ENCODE measurements at places on chromosomes 2 and 18.

- no peak for DNase-seq
These were observed 815 bp downstream of the CNDP1 start for GRCh38 chr18:74534981-74535649.

DNA sequence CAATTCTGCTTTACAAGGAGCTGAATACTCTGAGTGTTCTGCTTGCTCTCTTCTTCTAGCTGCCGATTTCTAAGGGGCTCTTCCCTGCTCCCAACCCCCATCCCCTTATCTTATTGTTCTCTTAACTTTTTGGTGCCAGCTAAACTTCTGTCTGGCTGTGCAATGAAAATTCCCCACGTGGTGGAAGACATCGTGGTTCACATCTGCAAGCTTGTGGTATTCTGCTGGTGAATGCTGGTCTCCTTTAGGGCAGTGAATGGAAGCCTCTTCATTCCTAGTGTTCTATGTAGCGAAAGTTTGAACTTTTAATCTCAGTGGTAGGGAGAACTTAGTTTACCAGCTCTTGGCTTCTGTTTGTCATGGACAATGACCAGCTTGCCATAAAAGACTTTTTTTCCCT is 406.0 kb upstream of the ZEB2 start:
- DNase-seq, result no peak

DNA sequence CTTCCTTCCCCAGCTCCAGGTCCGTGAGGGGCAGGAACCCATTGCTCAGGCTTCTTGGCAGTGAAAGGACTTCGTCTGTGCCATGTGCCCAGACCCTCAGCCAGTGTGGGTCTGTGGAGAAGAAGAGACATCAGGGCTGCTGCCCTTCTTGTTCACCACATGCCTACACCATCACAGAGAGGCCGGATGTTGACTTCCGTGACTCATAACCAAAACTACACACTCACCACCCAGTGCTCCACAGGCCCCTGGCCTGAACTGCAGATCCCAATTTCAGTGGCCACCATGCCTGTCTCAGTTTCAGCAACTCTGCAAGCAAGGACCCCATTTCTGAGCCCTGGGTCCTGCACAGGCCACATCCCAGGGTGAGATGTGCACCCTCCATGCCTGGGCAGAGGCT is 332.6 kb upstream of the SALL3 start:
- no peak for DNase-seq

DNA sequence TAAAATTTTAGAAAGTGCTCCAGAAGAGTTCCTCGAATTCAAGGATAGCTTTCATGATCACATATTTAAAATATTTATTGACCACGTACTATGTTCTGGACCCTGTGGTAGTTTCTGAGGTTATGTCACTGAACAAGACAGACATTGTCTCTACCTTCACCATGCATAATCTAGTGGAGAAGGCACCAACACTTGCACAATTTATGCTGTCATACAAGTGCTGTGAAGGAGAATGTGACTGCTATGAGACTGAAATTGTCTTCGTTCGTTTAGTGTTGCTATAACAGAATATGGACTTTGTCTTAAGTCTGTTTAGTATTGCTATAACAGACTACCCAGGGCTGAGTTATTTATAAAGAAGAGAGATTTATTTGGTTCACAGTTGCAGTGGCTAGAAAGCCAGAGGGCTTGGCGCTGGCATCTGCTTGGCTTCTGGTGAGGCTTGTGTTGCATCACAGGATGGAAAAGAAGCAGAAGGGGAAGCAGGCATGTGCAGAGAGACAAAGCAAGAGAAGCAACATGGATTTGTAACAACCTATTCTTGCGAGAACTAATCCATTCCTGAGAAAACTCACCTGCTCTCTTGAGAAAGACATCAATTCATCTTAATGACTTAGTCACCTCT is 50.0 kb upstream of the RFX8 start:
- DNase-seq, result peak; percentile 64

DNA sequence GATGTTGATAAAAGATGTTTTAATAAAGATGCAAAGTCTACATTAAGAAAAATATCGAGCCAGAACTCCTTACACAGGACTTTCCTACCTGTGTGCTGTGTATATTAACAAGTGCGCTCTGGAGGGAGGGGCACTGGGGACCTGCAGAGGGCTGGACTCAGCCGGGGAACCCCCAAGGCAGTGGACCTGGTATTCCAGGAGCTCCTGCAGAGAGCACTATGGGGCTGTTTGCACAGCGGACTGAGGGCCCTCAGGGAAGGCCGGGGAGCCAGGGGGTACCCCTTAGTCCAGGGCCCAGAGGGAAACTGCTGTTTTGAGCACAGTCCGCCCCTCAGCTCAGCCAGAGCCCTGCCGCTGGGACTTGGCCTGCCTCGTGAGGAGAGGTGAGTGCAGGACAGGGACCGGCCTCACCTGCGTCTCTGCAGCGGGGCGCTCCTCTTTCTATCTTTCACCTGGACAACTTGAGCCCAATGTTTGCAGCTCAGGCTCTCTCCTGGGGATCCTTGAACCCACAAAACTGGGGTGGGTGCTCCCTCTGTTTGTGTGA is 168.4 kb downstream of the ARL4C start:
- DNase-seq, result no peak

- no peak for DNase-seq
These were observed 81.1 kb upstream of the CD226 start for GRCh38 chr18:70028734-70029133.

- DNase-seq, result no peak
These were observed 157.2 kb downstream of the BABAM2 start for GRCh38 chr2:28047681-28048080.

- DNase-seq, result no peak
These were observed 101.8 kb downstream of the TRABD2A start for GRCh38 chr2:84778911-84779690.

DNA sequence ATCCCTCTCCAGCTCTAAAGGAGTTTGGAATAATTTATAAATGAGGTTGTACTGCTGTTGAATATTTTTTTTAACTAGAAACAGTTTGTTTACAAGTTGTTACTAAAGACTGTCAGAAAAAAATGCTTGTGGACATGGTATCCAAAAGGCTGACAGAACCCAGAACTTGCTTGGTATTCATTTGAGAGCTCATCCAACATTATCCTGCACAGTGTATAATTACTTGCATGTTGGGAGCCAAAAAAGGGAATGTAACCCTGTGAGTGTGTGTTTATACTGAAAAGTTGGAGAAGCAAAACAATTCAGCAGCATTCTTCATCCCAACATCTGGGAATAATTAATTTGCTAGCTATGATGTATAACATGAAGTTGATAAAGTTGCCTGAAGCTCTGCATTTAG is 42.1 kb upstream of the EHBP1 start:
- DNase-seq, result no peak

DNA sequence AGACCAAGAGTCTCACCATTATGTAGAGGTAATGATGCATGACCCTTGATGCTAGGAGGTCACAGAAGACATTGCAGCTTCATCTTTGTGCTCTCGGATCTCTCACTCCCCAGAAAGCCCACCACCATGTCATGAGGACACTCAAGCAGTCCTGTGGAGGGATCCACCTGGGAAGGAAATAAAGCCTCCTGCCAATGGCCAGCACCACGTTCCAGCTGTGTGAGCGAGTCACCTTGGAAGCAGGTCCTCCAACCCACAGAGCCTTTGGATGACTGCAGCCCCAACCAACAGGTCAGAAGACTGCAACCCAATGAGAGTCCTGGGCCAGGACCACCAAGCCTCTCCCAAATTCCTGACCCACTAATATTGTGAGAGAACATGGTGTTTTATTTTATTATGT is 38.4 kb downstream of the CYP26B1 start:
- no peak for DNase-seq

- no peak for DNase-seq
These were observed 43.9 kb downstream of the NCKAP1 start for GRCh38 chr2:182994228-182994912.
